NCI-H1105 (cell line): ENCODE measurements at places on chromosomes 16 and 17.

- no peak for DNase-seq
Measured at GRCh38 chr16:88282564-88283395, 100.0 kb upstream of the ZNF469 start.

DNA sequence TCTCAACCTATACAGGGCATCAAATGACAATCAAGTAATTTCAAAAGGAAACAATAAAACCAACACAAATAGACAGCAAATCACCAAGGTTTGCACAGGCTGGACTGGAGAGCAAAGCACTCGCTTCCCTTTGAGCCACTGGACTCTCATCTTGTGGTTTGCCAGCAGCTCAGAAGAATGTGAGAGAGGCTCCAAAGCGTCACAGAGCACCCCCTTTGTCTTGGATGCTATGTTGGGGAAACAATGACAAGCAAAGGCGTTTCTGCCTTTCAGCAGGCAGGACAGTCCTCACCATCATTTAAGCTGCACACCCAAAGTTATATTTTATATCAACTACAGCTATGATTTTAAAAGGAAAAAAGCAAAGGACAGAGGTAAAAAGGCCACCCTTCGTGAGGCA is 13.2 kb downstream of the SLC6A4 start:
- DNase-seq, result no peak

DNA sequence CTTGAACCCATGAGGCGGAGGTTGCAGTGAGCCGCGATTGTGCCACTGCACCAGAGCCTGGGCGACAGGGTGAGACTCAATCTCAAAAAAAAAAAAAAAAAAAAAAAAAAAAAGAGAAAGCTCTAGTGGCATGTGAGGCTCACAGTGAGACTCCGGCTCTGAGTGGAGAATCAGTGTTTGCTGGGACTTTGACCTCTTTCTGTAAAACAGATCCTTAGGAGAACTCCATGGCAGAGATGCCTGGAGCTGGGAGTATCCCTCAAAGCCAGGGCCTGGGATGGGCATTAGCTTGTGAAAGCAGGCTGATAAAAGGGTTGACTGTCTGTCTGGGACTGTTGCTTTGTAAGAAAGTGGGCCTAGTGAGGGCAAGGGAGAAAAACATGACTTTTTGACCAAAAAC is 46.4 kb downstream of the ZNF207 start:
- no peak for DNase-seq

DNA sequence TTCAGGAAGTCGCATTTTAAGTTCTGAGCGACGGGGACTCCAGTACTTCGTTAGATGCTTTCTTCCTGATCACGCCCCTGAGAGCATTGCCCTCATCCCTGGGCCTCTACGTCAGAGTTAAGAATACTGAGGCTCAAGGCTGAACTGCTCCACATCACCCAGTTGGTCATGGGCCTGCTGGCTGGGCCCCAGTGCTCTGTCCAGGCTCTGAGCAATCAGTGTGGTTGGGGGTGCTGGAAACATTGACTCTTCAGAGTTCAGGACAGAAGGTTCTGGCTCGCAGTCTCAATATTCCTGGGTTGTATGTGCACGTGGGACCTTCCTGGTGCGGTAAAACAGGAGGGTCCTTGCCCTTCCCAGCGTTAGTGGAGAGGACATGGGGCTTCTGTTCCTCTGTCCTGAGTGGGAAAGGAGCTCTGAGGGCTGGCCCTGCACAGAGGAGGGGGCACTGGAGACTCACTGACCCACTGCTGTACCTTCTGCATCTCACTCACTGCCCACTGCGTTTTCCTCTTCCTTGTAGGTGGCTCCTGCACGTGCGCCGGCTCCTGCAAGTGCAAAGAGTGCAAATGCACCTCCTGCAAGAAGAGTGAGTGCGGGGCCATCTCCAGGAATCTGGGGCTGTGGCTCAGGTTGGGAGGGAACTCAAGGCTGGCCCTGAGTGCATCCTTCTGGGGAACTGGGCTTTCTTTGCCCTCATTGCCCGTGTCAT is 518 bp downstream of the MT1E start:
- no peak for DNase-seq

DNA sequence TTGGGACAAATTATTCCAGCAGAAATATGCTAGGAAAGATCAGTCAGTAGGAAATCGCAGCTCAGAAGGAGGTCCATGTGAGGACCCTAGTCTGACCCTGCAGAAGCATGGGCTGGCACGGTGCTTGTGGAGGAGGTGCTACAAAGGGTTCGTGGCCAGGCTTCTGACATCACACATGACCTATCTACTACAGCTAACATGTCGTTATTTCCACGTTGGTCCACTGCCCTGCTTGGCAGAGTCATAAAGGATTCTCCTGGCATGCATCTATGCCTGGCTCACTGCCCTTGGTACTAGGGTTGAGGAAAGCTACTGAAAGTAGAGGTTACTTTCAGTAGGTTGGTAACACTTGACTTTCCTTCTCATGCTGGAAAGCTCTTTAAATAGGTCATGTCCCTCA is 118.1 kb upstream of the SHISA6 start:
- DNase-seq, result no peak

- DNase-seq, result no peak
Measured at GRCh38 chr16:31186930-31187807, 7.2 kb downstream of the FUS start.

DNA sequence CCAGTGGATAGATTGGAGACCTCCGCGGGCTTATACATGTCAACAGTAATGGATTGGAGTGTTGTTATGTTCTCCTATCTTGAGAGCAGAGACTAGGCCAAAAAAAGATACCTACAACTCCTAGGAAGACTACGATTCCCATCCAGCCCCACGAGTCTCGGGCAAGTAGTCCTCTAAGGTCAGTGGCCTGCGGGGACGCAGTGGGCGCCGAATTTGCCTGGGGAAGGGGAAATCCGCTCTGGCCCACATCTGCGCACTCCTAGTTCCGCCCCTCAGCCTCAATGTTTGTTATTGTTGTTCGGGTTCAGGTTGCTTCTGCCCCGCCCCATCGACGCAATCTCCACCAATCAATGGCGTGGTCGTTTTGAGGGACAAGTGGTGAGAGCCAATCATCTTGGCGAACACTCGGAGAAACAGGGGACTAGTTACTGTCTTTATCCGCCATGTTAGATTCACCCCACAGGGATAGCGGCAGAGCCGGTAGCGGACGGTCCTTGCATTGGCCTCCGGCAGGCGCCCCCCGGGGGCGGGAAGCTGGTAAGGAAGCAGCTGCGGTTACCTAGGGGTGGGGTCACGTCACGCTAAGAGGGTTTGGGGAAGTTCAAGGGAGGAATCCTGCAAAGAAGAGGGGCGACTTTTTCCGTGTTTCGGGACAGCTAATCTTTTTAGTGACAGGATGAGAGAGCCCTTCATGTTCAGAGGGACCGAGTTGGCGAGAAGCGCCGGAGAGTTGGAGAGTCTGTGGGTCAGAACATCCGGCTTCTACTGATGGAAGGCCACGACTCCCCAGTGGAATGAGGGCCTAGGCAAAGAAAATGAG is at the start of gene NBR1:
Gene NBR1 (plus strand): TSS at position 449 of the 820 bp plus-strand sequence. CDS start 4,586 bp downstream, outside the sequence.
- DNase-seq, result peak; percentile 96

DNA sequence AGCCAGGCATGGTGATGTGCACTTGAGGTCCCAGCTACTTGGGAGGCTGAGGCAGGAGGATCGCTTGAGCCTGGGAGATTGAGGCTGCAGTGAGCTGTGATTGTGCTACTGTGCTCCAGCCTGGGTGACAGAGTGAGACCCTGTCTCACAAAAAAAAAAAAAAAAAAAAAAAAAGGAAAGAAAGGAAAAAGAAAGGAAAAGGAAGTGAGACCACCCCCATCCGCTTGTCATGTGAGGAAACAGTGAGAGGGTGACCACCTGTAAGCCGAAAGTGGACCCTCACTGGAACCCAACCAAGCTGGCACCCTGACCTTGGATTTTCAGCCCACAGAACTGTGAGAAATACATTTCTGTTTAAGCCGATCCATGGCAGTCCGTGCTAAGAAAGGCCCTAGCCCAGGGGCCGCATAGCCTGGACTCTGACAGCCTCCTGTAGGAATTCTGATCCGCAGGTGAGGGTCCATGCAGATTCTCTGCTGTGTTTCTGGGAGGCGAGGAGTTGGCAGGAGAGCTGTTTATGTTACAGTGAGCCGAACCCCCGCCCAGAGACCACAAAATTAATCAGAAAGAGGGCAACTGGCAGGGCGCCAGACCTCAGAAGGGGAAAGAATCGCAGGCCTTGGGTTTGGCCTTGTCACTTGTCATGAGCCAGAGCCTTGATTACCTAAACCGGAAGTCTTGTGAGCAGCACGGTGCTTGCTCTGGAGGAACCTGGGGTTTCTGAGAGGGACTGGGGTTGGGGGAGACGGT is 945 bp downstream of the SGSH start:
- peak; percentile 61 for DNase-seq

DNA sequence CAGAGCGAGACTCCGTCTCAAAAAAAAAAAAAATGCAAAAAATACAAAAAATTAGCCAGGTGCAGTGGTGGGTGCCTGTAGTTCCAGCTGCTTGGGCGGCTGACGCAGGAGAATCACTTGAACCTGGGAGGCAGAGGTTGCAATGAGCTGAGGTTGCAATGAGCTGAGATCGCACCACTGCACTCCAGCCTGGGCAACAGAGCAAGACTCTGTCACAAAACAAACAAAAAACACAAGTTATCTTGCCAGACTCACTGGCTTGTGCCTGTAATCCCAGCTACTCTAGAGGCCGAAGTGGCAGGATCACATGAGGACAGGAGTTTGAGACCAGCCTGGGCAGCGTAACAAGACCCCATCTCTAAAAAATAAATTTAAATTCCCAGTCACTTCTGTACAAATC is 3.4 kb upstream of the ST3GAL2 start:
- no peak for DNase-seq

GRCh38 chr17:44219616-44220212 is at the start of gene UBTF:
Gene UBTF, minus strand, starts transcription at chr17:44219675. Its CDS starts 1,446 bp downstream, at chr17:44218229.
- DNase-seq, result peak; percentile 48

GRCh38 chr16:89437251-89437987 is 52.9 kb downstream of the ANKRD11 start:
- no peak for DNase-seq

- DNase-seq, result no peak
Measured at GRCh38 chr17:76537578-76538280, at the start of gene CYGB. Gene CYGB, minus strand, starts transcription at chr17:76537709. Its CDS starts 167 bp downstream, at chr17:76537542.

DNA sequence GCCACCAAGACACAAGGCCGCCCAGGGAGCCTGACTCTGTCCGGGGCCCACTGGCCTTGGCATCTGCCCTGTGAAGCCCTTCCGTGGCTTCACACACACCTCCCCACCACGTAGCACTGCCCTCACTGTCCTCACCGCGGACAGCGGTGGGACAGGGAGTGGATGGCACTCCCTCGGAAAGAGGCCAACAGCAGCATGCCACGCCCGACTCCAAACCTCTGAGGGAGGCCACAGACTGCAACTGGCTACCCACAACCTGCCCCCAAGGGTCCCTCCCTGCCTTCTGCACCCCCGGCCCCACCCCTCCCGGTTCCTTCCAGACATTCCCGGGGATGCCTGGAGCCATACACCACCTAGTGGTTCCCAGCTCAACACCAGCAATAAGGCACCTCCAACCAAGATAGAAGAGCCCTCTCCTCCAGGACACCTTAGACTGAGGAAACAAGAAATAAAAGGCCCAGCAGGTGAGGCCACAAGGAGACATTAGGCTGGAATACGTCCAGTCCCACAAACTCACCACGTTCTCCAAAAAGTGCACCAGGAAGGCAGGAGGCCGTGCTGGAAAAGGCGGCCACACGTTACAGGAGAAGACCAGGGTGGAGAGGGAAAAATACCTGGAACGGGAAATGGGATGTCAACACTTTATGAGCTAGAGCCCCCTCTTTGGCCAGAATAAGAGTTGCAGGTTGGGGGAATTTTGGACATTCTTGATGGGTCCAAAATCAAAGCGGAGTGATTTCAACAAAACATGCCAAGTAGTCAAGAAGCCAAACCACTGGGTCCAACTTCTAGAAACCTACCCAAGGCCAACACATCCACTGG is 310.0 kb downstream of the SOX9 start:
- DNase-seq, result no peak

DNA sequence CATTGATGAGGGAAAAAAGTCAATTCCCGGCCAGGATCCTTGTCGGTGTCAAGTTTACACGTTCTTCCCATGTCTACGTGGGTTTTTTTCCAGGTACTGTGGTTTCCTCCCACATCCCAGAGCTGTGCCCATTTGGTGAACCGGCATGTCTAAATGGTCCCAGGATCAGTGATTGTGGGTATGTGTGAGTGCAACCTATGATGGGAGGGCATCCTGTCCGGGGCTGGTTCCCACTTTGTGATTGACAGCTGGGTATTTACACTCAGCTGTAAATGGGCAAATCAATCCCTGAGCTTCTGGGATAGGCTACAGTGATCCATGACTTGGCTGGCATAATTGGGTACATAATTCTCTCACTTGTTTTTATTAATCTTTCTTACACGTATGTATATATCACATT is 91.2 kb upstream of the IRX6 start:
- DNase-seq, result no peak

- DNase-seq, result no peak
Measured at GRCh38 chr16:70634861-70635260, 11.5 kb upstream of the IL34 start.

- no peak for DNase-seq
Measured at GRCh38 chr16:58518083-58518979, 3.0 kb downstream of the SETD6 start.

DNA sequence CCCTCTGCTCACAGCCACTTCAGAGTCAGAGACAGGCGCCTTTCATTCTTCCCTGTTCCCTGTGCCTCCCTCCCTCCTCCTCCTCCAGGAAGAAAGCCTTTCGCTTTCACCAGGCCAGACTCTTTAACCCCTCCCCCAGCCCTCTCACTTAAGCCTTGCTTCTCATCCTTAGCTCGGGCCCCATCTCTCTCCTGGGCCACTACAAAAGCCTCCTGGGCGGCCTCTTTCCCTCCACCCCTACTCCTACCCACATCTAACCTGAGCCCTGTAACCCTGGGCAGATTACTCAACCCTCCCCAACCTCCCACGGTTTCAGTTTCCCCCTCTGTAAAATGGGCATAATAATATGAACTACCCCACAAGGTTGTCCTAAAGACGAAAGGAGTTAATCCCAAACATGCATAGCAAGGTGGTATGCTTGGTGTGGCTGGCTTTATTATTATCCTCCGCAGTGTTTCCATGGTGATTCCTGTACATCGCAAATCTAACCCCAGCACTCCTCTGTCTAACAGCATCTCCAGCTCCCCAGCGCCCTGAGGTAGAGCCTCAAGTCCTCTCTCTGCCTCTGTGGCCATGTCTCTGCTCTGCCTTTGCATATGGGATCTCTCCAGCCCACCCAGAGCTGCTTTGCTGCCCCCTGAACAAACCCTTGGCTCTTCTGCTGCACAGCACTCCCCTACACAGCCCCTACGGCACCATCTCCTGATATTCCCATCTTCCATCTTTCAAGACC is 17.7 kb downstream of the PIMREG start:
- no peak for DNase-seq

- DNase-seq, result no peak
Measured at GRCh38 chr17:74746376-74746775, 2.1 kb upstream of the NHERF1 start.

DNA sequence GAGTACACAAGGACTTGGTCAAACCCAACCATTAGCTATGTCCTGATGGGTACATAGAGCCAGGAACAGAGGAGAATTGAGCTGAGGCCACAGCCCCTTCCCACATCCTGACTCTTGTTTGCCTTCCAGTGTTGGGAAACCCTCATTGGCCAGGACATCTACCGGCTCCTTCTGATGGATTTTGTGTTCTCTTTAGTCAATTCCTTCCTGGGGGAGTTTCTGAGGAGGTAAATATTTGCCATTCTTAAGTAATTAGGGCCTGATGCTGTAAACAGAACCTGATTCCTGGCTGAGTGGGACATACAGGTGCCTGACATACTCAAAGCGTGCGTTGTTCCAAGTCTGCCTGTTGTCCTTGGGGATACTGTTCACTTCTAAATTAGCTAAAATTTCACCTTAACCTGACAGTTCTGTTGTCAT is 42.6 kb downstream of the GDE1 start:
- DNase-seq, result no peak

GRCh38 chr17:7775051-7775450 is 57.5 kb downstream of the DNAH2 start:
- no peak for DNase-seq
